ENCODE measurements at places on chromosomes 4 and X. TPM values are rescaled to one million over a fixed set of nuclear protein-coding genes. Genes with fewer than 3 reads are reported as not detected.

Gene CT45A2
- not detected for total RNA-seq

Gene CDKL2
- 0.55 TPM for total RNA-seq

Gene MAGEA4
- total RNA-seq, result not detected

Gene USP51
- 1.9 TPM for total RNA-seq

Gene CCDC110
- 2.0 TPM for total RNA-seq

Gene RAB41
- not detected for total RNA-seq

Gene ZAR1
- total RNA-seq, result not detected
